ENCODE measurements at places on chromosomes 13 and 19.

GRCh38 chr19:57686727-57687126 lies 5.0 kb downstream of the ZNF551 start:
- DNase-seq, result no peak

- no peak for DNase-seq
Observed at GRCh38 chr13:49958321-49958720, 22.2 kb upstream of the SPRYD7 start.

GRCh38 chr13:35378939-35379338 lies 97.5 kb downstream of the MAB21L1 start:
- no peak for DNase-seq

DNA sequence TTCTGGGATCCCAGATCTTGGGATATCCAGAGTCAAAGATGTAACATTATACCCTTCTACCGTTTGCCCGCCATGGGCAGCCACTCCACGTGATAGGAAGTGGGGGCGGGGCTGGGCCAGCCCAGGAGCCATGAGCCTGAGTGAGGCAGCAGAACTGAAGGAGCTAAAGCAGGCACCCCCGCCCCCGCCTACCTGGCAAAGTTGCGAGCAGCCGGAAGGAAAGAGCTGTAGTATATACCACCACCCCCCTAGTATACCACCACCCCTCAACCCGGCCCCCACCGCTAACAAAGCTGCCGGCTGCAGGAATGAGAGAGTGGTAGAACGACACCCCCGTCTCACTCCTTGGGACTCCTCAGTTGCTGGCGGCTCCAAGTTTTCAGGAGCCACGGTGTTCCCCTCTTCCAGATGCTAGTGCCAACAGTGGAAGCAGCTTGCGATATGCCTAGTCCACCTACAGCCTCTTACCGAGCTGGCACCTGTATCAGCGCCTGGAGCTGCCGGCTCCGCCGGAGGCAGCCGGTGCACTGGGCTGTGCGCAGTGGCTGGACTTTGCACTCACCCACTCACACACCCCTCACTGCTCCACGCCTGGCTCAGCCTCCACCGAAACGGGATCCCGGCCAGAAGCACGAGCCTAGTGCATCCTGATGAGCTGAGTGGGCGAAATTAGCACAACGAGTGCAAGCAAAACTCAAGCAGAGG lies 230.7 kb upstream of the PRR20A start:
- no peak for DNase-seq
